ENCODE measurements at places on chromosomes 1 and 21. TPM values are rescaled to one million over a fixed set of nuclear protein-coding genes. Genes with fewer than 3 reads are reported as not detected.

CHI3L1 gene
- 5.4 TPM for total RNA-seq

SERINC2 gene
- total RNA-seq: 14.5 TPM

GRCh38 chr21:24014381-24014780 lies 1592.9 kb downstream of the MRPL39 start:
- no peak for DNase-seq

DNA sequence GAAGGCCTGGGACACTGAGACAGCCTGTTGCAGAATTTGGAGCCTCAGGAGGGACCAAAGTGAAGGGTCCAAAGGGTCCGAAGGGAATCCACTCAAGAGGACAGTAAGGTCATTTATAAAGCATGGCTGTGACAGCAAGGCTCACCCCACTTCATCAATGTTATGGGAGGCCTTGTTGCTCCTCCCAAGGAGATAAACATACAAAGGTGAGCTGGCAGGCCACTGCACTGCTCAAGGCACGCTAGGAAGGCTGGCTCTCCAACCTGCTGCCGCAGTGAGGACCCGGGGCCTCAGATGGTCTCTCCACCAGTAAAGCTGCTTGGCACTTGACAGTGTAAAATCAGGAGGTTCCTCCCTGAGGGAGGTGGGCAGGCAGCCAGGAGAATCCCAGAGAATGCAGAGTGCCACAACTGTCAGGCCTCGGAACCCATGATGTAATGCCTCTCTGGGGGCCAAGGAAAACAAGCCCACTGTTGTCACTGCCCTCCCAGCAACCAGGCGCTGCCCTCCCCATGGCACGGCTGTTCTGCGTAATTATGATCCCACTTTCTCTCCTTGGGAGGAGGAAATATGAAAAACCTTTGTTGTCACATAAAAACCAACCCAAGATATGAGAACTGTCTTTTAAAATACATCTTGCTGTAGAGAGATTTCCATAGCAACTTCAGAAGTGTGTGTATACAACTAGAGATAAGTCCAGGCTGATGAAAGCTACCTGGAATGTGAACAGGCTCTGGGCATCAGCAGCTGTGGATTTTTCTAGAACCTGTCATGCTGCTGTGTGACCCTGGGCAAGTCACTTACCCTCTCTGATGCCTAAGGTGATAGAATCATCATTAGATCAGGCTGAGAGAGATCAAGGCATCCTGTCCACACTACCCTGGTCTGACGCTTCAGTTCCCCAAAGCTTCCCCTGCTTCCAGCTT lies 102.5 kb downstream of the KCNN3 start:
- DNase-seq: no peak

HUNK gene
- total RNA-seq: 9.2 TPM

DNA sequence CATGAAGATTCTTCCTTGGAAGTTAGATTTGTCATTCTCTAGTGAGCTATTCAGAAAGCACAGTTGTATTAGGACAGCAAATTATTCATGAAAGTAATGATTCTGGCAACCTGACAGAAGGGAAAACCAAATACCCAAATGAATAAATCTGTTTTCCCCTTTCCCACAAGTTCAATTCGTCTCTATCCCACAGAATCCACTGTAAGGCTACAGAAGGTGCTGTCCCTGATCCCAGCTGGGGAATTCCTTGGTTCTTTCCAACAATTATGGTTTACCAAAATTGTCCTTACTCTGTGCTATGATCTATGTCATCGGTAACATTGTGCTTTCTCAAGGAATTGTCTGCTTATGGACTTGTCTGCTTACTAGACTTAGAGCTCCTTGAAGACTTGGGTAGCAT lies 104.2 kb downstream of the FASLG start:
- no peak for DNase-seq

ASCL5 gene
- 1.0 TPM for total RNA-seq

OR2M3 gene
- total RNA-seq: not detected

DNA sequence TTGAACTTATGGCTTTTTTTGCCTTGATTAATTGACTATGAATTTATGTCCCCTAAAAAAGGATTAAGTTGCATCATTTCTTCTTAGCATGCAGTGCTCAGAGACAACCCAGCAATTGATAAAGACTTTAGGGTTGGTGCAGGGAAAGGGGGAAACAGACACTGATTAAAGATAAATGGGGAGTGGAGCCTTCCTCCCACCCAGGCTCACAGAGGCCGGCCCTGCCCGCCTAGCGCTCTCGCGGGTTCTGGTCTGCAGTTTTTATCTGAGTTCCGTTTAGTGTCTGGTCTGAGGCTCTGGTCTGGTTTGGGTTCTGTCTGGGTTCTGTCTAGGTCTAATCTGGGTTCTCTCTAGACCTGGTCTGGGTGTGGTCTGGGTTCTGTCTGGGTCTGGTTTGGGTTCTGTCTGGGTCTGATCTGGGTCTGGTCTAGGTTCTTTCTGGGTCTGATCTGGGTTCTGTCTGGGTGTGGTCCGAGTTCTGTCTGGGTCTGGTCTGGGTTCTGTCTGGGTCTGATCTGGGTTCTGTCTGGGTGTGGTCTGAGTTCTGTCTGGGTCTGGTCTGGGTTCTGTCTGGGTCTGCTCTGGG lies 48.1 kb downstream of the ABCG1 start:
- no peak for DNase-seq

DNA sequence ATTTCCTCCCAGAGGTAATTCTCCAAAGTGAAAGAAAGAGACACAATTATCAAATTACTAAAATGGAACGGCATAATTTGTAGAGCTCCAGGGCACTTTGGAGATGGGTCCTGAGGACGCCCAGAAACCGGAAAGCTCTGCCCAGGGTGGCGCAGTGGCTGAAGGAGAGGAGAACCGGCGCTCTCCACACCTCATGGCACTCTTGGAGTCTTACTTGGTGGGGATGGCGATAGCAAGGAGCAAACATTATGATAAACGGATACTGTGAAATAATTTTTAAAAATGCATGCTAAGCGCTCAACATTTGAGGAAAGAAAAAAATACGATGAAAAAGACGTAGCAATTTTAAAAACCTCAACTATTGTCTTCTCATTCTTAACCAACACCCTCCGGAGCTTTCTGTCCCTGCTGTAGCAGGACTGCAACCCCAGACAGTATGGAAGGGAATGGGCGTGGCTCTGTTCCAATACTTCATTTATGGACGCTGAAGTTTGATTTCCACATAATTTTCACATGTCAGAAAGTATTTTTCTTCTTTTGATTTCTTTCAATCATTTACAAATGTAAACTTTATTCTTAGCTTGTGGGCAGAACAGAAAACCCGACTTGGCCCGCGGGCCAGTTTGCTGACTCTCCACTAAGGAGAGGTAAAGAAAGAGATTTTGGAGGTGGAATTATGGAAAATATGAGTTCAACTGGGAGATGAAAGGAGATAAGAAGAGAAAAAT lies 1.1 kb downstream of the S100A11 start:
- no peak for DNase-seq

DNA sequence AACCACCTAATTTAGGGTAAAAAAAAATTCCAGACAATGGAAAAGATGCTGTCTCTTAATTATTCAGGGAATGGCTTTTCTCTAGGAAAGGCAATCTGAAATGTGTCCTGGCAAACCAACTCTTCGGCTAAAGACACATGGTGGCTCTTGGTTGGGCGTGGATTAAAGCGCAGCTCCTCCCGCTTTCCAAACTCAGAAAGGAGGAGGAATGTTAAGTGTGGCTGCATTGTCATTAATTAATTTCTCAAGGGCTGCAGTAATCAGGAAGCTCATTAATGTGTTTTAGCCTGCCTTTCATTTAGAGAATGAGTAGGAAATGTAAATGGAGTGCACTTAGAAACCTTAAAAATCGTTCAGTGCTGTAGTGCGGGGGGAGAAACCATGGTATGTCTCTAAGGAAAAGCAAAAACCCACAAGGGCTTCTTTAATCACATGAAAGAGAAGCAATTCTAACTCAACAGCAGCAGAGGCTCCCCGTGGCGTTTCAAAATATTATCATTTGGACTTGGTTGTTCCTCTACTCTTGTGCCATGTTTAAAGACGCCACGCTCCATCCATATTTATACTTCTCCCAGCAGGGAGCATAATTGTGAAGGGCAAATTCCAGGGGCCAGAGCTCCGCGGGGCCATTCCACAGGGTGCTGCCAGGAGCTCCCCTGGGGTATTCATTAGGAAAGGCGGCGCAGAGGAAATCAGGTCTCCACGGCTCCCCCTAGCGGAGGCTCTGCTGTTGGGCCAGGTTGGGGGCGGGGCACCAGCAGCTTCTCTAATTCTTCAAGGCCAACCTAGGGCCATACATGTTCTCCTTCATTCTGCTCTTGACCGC lies 91.9 kb upstream of the SSX2IP start:
- DNase-seq: peak; percentile 70
